ENCODE measurements at places on chromosomes 2 and 18.

GRCh38 chr2:190123956-190124355 is 61.4 kb upstream of the MSTN start:
- DNase-seq: no peak

- DNase-seq: no peak
These were observed 12.3 kb upstream of the STK17B start for GRCh38 chr2:196183528-196184231.

GRCh38 chr2:177905640-177906039 is 166.9 kb downstream of the PDE11A start:
- no peak for DNase-seq

DNA sequence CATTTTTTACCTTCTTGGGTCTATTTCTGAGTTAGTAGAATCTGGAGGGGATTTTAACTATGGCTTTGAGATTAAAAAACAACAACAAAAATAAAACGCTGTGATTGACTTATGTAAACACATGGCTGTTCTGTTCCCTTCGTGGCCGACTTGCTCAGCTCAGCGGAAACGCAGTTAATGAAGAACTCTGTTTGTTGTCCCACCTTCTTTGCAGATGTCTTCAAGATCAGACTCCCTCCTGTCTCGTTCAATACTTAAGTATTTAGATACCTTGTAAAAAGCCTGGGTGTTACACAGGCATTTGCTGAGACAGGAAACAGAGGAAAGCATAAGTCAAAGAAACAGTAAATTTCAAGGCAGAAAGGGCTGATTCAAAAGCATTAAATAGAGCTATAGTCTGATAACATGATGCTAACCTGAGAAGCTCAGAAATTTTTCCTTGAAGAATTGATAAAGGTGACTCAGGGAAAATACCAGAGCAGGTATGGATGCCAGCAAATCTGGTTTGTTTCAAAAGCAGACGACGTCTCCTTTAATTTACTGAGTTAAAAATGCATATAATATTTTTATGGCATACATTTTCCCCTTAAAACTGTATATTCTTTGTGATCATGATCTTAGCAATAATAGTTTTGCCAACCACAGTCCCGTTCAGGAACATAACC is 21.7 kb upstream of the POLI start:
- no peak for DNase-seq

GRCh38 chr18:47080872-47081271 is 45.5 kb upstream of the ELOA2 start:
- DNase-seq: no peak

DNA sequence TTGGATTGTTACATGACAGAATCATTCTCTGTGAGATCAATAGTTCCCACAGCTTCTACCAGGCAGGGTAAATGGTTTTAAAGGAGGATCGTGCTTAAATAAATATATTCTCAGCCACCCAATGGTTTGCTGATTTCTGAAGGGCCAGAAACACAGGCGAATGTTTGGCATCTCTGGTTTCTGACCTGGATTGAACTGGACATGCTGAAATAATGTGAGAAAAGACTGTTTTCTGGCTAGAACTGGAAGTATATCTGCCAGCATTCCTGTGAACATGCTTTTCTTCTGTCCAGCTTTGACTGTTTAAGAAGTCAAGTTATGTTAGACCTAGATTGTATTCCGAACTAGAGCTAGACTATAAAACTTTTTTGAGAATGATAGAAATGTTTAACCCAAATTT is 77.1 kb upstream of the COL3A1 start:
- no peak for DNase-seq

DNA sequence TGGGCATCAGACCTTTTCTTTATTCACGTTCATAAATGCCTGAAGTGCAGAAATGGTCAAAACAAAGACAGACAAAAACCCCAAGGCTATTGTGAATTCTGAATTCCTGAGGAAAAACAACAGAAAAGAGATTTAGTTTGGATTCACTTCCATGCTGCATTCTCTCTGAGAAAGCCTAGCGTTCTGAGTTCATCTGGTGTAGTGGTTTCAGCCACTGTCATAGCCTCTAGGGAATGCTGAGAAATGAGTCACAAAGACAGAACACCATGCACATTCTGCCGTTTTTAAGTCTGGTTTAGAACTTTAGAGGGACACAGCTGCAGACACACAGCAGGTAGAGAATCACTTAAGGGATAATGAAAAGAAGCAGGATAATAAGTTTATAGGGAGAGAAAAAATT is 93.8 kb downstream of the LRP1B start:
- peak; percentile 23 for DNase-seq

GRCh38 chr2:14619441-14619840 is 13.1 kb upstream of the LRATD1 start:
- DNase-seq: no peak

- peak; percentile 39 for DNase-seq
These were observed 3.6 kb downstream of the ADRA2B start for GRCh38 chr2:96112501-96113366.

GRCh38 chr2:17748745-17749144 is 4.9 kb downstream of the SMC6 start:
- DNase-seq: no peak

DNA sequence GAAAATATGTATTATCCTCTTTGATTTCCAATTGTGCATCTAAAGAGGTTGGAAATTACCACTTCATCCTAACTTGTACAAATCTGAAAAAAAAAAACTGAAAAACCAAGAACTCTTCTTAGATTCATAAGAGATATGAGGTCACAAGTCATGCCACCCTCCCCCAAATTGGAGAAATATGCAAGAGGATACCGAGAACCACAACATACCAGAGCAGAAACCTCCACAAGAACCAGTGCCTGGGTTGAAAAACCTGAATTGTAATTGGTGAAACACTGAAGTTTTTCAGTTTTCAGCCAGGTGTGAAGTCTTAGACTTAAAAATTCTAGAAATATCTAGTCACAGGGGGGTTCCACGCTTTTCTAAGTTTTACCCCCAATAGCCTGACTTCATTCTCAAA is 1029.5 kb upstream of the LRRTM1 start:
- DNase-seq: no peak

DNA sequence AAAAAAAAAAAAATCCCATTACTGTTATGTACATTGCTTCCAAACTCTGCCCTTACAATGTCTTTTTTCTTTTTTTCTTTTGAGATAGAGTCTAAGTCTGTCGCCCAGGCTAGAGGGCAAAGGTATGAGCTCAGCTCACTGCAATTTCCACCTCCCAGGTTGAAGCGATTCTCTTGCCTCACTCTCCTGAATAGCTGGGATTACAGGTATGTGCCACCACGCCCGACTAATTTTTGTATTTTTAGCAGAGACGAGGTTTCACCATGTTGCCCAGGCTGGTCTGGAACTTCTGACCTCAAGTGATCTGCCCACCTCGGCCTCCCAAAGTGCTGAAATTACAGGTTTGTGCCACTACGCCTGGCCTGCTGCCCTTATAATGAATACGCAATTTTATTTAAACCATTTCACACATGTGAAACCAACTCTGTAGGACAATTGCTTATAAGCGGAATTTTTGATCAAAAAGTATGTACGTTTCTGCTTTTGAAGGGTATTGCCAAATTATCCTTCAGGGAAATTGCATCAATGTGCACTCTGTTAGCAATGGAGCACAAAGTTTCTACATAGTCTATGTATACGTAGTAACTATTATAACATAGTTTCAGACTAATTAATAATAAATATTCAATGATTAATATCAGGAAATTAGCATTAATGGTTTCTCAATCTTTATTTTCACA is 55.7 kb upstream of the ACTR3 start:
- DNase-seq: peak; percentile 29

- DNase-seq: no peak
These were observed 21.4 kb downstream of the POLE4 start for GRCh38 chr2:74979844-74980243.

- no peak for DNase-seq
These were observed 270.2 kb upstream of the SYT4 start for GRCh38 chr18:43547456-43547855.

- no peak for DNase-seq
These were observed 1025.1 kb downstream of the LRP1B start for GRCh38 chr2:141105763-141106162.

DNA sequence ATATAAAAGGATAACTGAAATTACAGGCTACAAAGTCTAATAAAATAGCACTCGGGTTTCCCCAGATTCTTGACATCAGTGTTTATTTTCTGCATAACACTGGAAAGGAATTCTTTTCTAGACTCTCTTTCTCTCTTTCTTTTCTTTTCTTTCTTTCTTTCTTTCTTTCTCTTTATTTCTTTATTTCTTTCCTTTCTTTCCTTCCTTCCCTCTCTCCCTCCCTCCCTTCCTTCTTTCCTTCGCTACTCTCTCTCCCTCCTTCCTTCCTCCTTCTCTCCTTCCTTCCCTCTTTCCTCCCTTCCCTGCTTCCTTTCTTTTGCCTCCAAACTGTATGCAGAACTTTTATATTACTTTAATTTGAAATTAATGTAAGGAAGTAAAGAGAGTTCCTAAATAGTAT is 64.5 kb upstream of the GPR45 start:
- DNase-seq: no peak

DNA sequence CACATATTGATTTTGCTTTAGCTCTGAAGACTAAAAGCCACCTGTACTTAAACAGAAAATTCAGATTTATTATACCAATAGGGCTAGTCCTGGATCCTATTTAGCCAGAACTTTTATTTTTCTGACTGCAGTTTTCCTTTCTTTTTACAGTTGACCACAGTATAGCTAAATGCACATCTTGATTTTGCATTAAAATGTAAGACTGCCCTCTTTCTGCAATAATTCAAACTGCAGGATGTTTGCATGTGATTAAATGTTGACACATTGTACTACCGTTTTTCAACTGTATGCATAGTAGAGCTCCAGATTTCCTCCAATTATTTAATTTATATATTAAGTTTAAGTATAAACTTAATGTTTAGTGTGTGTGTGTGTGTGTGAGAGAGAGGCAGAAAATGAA is 1262.9 kb downstream of the SUCLG1 start:
- no peak for DNase-seq

DNA sequence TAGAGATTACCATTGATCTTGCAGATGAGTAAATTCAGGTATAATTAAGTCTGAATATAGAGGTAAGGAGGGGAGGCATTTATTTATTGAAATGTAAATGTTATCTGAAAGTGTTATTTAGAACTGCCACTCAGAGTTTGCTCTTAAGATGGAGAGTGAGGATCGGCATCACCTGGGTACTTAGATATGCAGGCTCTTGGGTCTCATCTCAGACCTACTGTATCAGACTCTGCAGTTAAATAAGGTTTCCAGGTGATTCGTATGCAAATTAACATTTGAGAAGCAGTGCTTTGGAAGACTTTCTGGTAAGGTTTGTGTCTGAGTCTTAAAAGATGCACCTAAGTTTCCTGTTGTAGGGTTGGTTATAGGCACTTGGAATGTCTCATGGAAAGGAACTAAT is 9.2 kb downstream of the HTR2B start:
- DNase-seq: no peak

DNA sequence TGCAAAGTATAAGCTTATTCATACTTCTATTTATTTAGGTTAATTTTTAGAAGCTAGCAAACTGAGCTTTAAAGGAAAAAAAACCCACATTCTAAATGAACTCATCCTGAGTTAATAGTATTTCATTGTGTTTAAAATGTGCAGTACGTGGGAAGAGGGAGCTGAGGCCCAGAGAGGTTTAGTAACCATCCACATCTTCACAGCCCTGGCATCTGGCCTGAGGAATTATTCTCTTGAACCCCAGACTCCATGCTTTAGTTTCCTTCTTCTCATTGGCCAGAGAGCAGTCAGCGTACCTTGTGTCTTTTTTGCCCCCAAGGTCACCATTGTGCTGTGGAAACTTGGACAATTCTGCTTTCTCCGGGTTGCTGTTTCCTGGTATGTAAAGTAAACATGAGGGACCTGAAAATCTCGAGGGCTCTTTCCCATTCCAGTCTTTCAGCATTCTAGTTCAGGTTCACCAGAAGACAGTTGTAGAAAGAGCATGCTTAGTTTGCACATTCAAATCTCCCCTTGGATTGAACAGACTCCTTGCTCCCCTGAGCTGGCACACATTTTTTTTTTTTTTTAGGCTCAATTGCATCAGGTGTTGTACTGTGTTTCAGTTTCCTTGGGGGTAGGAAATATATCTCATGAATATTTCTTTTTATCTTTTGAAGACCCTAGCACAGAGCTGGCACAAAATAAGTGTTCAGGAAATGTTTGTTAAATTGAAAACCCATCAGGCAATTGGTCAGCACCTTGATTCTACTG is 81.4 kb downstream of the MYCN start:
- DNase-seq: no peak

DNA sequence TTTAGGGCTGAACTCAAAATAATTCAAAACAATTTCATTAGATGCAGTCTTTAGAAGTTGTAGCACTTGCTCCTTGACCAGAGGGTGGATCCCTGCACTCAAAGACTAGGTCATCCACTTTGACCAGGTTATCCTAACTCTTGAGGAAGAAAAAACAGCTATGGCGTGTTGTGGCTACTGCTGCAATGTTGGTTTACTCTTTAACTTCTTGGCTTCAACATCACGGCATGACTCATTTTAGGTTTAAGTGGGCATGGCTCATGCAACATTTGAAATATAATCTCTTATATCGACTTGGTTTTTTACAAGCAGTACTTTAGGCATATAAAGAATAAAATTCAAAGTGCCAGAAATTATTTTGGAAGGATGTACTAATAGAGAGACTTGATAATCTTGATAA is 35.4 kb downstream of the ANKRD29 start:
- DNase-seq: no peak

DNA sequence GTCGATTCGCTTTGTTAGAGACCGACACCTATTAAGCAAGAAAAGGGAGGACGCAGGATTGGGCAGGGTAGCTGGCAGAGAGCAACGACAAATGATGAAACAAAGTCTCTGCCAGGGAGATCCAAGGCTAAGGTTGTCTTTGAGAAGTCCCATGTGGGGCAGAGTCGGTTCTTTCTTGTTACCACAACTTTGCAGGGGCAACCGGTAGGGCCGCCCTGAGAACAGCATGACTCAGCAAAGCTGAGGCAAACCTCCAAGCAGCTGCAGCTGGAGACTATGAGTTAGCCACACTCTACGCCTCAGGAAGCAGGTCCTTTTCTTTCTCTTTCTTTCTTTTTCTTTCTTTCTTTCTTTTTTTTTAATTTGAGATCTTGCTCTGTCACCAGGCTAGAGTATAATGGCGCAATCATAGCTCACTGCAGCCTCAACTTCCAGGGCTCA is 452.3 kb upstream of the ID2 start:
- peak; percentile 61 for DNase-seq

GRCh38 chr2:32342801-32343200 is 14.0 kb upstream of the BIRC6 start:
- DNase-seq: no peak

DNA sequence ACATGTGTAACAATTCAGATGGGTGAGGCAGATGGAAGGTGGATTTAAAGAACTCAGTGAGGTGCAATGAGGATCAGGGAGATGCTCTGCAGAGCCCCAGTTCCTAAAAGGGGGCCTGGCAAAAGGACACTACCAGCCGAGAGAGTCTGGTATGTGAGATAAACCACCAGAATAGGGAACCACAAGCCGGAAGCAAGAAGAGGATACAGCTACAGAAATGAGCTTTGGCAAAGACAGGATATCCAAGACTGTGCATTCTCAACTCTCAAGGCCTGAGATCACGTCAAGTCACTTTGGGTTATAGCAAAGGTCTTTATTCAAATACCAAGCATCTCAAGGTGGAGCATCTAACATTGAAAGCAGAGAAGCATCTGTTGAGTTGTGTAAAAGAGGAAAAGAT is 293.5 kb downstream of the ARHGAP15 start:
- no peak for DNase-seq

Measured in ELF-1 (cell line).